ENCODE measurements at places on chromosomes 4 and X. TPM values are rescaled to one million over a fixed set of nuclear protein-coding genes. Genes with fewer than 3 reads are reported as not detected.

The VGLL1 gene
- not detected for total RNA-seq

The DCK gene
- 140 TPM for total RNA-seq

The HSFX2 gene
- 1.2 TPM for total RNA-seq

DNA sequence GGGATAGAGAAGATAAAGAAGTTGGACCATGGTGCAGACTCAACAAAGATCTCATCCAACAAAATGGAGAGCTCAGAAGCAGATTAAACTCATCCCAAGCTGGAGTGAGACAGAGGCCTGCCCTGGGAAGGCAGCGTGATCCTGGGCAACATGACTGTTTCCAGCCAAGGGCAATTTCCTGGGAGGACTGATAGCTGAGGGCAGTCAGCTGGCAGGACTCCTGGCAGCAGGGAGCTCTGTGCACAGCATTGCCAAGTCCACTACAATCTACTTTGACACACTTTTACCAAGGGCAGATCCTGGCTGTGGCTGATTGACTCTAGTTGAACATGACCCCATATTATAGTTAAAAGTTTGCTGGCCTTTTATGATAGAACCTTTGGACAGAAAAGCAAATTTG lies 357.3 kb upstream of the RASGEF1B start:
- no peak for DNase-seq

The CT83 gene
- not detected for total RNA-seq

The EGF gene
- total RNA-seq: under 0.01 TPM

- no peak for DNase-seq
These were observed 73.9 kb upstream of the ZCCHC13 start for GRCh38 chrX:74230094-74230493.

- no peak for DNase-seq
These were observed 19.9 kb downstream of the COPS4 start for GRCh38 chr4:83054928-83055327.

The KIF4A gene
- total RNA-seq: 2.9 TPM

- no peak for DNase-seq
These were observed 1.1 kb upstream of the USP38 start for GRCh38 chr4:143183513-143184216.

- DNase-seq: no peak
These were observed 12.7 kb upstream of the GTPBP6 start for GRCh38 chrX:331151-331824.

GRCh38 chrX:110346681-110347080 lies 12.0 kb upstream of the RTL9 start:
- no peak for DNase-seq

DNA sequence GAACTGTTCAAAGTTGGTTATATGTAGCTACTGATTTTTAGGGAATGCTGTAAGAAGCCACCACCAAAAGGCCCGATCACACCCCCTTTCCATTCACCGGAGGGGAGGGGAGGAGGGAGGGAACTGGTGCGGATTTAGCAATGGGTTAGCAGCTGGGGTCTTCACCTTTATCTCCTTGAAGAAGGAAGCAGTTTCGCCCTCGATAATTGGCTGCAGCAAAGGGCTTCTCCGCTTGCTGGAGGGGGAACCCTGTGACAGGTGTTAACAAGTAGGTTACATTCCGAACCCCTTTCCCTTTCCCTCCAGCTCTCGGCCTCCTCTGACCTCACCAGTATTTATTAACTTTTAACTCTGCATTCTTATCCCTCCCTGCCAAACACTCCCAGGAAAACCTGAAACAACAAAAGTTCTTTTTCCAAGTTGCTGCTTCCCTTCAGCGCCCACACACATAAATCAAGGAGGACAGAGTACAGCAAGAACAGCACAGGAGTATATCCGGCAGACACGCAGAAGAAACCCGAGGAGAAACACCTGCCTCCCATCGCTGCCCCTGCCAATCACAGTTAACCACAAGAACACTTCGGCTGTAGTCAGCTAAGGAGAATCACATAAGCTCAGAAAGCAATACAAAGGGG lies 39.8 kb upstream of the NAP1L5 start:
- DNase-seq: no peak

The HGFAC gene
- total RNA-seq: 1.6 TPM

DNA sequence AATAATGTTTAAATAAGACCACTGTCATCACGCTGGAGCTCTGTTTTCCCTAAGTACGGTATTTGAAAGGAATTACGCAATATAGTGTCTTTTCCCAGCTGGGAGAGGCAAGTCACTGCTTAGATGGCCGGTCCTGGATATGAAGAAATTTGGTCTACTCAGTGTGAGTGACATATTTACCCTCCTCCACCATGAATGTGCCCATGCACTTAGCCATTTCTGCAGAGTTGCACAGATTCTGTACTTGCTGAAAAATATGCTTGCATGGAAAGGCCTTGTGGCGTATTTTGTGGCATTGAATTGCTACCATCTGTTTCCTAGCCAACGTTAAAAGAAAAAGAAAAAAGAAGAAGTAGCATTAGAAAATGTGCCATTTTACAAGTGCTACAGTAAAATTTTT lies 73.1 kb downstream of the ADGRL3 start:
- DNase-seq: no peak

DNA sequence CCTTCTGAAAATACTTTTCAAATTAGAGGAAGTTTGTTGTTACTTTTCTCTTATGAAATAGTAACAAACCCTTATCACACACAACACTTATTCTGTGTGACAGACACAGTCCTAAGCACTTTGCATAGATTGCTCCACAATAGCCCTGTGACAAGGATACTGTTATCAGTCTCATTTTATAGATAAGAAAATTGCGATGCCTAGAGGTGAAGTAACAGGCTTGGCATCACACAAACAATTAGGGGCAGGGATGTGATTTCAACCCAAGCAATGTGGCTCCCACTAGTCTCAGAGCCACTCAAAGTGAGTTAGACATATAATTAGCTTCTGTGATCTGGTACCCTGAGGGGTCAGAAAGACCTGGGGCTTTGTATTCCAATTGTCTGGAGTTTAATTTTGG lies 339.9 kb downstream of the FBXO8 start:
- DNase-seq: no peak

- DNase-seq: no peak
These were observed 37.7 kb downstream of the HAND2 start for GRCh38 chr4:173492315-173492714.

DNA sequence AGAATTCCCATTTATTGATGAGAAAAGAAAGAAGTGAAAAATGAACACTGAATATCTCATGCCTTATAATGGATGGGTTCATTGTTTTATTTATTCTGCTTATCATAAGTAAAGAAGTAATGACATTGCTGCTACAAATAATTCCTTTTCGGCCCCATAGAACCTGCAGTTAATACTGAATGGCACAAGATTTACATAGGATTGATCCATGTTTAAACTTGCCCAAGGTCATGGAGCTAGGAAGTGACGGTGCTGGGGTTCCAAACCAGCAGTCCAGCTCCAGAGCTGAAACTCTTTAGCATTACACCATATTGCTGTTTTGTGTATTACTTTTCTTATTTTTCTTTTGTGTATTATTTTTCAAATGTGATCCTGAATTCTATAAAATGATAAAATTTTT lies 30.2 kb upstream of the PRSS48 start:
- DNase-seq: no peak

The ENPEP gene
- 2.0 TPM for total RNA-seq

- DNase-seq: no peak
These were observed 41.5 kb downstream of the TNIP3 start for GRCh38 chr4:121122661-121123060.

The CENPI gene
- total RNA-seq: 7.7 TPM

Data from frontal cortex (tissue), 4 donors.